LNCaP clone FGC (cell line): ENCODE measurements at places on chromosomes 1 and 21.

GRCh38 chr21:23858878-23859277 lies 1748.4 kb downstream of the MRPL39 start:
- DNase-seq = no peak

GRCh38 chr1:27547220-27548116 lies 56.5 kb downstream of the AHDC1 start:
- DNase-seq = no peak

GRCh38 chr1:184664661-184665060 lies 90.0 kb downstream of the EDEM3 start:
- no peak for DNase-seq

DNA sequence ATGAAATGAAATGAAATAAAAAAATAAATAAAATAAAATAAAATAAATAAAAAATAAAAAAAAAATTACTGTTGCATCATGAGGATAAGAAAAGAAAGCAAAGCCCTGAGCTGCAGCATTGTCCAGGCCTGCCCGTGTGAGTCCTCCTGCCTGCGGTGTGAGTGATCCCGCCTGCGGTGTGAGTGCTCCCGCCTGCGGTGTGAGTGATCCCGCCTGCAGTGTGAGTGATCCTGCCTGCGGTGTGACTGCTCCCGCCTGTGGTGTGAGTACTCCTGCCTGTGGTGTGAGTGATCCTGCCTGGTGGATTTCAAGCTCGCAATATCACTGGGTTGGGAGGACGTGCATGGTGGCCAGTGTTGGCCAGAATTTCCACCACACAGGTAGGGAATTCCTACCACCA lies 22.4 kb upstream of the PTTG1IP start:
- no peak for DNase-seq

DNA sequence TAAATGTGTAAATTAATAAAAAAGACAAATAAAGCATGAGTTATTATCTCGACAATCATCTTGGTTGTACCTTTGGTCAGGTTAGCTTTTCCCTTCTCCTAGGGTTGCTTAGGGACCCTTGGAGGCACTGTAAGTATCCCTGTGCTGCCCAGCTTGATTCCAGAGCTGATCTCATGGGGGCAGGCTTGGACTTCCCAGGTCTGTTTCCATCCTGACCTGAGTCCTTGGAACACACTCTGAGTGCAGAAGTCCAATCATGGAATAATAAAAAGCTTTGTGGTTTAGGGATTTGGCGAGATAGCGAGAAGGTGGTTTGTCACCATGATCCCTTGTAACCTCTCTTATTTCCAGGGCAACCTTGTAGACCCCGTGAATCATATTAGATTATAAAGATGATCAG lies 18.7 kb upstream of the PAPPA2 start:
- DNase-seq = no peak

- DNase-seq = no peak
Observed at GRCh38 chr1:10637400-10637799, 159.0 kb downstream of the CASZ1 start.

DNA sequence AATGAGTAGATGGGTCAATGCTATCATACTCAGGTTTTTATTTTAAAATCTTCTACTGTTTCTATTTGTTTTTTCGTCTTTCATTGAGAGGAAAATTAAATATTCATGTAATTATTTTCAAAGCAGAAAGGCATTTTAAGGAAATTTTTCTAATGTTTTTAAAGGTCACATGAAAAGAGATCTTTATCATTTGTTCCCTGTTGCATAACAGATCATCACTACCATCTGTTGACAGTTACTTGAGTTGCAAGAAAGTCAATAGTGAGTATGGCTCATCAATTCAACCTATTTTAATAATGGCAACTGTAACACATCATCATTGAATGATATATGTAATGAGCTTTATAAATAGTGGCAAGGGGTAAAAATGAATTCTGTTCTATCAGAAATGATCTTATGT lies 369.7 kb downstream of the DPYD start:
- DNase-seq = no peak

- no peak for DNase-seq
Observed at GRCh38 chr1:3419415-3420204, 34.9 kb upstream of the ARHGEF16 start.

GRCh38 chr1:157369808-157370521 lies 182.3 kb downstream of the FCRL5 start:
- DNase-seq = peak; percentile 15

- no peak for DNase-seq
Observed at GRCh38 chr1:159931795-159932173, 6.5 kb upstream of the TAGLN2 start.

- DNase-seq = no peak
Observed at GRCh38 chr1:55822891-55823290, 607.7 kb upstream of the USP24 start.

DNA sequence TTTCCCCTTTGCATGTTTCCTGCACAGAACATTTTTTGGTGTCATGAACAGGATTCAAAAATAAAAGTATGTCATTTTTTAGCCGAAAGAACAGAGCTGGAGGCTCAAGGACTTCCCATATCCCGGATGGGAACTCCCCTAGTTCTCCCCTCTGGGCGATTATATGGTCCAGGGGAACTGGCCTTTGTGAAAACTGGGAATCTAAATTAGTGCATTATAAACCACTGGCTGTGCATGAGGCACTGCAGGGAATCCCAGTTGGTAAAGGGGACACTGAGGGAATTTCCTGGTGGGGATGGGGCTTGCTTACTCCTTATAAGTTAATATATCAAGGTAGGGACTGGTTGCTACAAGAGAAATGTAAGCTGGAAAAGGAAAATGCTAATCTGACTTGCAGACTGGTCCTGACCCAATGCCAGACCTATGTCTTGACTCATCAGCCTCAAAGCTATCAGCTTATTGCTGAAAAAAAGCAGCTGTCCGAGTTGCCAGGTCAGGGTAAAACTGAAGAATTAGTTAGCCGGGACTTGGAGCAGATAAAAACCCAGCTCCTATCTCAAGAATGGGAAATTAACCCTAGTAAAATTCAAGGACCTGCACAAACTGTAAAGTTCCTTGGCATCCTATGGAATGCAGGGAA lies 122.6 kb downstream of the FCRL5 start:
- DNase-seq = no peak
